NCI-H226 (cell line): ENCODE measurements at places on chromosomes 3 and 15.

GRCh38 chr3:59818033-59818918 lies 768.5 kb upstream of the CFAP20DC start:
- peak; percentile 97 for DNase-seq

GRCh38 chr3:96994988-96995387 lies 180.6 kb downstream of the EPHA6 start:
- no peak for DNase-seq

DNA sequence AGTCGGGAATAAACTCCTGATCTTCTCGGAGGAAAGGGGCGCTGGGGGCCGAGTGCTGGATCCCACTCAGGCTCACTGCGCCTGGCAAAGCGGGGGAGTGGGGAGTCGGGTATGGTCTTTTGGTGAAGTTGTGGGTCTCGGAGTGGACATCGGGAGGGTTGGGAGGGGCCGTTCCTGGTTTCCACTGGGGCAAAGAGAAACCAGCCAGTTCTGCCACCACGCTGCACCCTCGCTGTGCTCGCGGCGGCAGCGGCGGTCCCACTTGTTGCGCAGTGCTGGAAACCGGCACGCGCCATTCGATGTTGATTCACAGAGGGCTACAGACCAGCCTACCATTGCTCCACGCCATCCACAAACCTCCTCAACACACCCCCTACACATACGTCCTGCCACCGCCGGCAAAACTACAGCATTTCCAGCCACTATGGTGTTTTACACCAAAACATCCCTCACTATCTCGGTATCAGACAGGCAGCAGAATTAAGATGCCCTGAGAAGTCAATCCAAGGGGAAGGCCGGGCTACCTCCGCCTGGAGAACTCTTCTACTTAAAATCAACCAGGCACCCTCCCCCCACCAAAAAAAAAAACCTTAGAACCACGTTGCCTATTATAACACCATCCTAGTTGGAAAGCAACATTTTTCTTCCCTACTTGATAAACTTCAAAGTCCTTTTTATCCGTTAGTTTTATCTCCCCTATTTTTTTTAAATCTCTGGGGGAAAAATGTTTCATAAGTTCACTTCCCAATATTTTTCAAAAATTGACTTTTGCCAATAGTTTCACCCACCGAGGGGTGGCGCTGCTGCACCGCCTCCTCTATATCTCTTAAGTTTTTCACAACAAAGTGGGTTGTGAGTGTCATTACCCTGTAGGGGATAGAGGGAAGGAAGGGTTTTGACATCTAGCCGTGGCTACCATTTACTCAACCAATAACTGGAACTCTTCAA lies 3.6 kb downstream of the BCL6 start:
- peak; percentile 71 for DNase-seq

- DNase-seq, result no peak
Observed at GRCh38 chr15:89632563-89633430, 22.5 kb downstream of the KIF7 start.

DNA sequence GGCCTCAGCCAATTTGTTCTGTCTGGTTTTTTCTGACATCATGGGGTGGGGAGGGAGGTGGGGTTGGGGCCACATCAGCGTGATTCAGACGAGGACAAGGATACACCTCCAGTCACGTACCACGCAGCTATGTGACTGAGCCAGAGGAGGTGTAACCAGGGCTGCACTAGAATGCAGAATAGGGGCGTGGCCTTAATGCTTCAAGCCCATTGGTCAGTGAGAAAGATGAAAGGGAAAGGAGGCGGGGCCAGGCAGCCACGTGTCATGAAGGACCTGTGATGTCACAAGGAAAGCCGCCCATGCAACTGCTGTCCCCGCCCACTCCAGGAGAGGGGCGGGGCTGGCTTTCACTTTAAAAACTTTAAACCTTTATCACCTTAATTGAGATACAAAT lies at the start of gene GOLGA6L2:
Gene GOLGA6L2, minus strand, starts transcription at position 137 of the 394 bp plus-strand sequence. Its CDS starts 62 bp downstream, at position 75.
- DNase-seq, result peak; percentile 1

DNA sequence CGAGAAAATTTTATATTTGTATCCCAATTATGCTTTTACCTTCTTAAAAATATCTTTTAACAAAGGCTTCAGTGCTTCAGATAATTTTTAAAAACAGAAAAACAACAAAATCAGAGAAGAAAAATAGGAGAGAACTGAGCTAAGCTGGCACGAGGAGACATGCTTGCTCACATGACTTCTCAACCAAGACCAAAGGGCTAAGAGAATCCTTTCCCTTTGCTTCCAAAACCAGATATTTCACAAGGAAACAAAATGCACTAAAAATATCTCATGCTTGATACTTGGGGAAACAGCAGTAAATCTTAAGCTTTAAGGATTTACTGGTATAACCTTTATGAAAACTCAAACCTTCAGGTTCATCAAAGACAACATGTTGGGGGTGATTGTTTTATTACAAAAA lies 58.4 kb downstream of the CAPN7 start:
- no peak for DNase-seq
